Iris pigment epithelial cell (primary cell): ENCODE measurements at places on chromosomes 7 and 10.
A peak's percentile ranks its signal among the peaks of the same experiment; 100 is the strongest.

DNA sequence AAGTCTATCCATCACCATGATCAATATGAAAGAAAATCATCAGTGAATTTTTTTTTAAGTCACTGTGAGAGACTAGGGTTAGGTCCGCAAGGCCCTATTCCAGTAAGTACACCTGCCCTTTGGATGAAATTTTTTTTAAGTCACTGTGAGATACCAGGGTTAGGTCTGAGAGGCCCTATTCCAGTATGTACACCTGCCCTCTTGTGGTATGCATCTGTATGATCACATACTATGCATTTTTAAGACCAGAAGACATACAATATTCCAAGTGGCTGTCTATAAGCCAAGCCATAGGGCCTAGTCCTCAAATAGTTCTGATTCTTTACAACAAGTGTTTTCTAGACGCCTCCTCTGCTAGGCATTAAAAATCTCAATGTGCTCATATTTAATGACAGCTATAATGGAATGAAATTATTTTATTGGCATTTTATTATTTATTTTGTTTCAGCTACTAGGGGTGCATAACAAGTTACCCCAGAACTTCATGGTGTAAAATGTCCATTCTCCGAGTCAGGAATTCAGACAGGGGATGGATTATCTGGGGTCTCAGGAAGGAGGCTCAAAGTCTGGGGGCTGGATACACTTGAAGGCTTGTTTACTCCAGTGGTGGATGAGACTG, 53.1 kb downstream of the TEX36 start:
- peak; percentile 51 for DNase-seq

DNA sequence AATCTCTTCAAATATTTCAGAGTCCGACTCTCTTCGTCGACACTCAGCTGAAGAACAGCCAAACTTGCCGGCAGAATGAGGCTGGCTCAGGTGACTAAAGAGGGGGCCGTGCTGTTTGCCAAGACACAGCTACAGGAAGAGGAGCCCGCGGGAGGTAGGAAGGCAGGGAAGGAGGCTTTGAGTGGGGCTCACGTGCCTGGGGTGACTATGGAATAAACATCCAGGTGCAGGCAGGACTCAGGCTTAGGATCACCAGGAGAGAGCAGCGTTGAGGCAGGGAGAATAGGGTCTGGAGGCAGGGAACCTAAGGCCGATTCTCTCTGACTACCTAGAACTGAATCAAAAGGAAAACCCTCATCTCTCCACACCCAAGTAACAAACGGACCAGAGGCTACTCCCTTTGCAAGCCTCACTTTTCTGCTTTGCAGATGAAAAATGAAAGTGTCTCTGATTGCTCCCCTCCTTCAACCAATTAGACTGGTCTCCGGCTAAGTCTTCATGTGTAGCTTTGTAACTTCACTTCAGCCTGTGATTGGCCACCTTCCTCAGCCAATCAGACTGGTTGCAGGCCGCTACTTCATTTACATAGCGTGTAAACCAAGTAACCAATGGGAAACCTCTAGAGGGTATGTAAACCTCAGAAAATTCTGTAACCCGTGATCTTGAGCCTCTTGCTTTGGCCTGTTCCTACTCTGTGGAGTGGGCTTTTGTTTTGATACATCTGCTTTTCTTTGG, 19.7 kb upstream of the BNIP3 start:
- DNase-seq, result no peak

DNA sequence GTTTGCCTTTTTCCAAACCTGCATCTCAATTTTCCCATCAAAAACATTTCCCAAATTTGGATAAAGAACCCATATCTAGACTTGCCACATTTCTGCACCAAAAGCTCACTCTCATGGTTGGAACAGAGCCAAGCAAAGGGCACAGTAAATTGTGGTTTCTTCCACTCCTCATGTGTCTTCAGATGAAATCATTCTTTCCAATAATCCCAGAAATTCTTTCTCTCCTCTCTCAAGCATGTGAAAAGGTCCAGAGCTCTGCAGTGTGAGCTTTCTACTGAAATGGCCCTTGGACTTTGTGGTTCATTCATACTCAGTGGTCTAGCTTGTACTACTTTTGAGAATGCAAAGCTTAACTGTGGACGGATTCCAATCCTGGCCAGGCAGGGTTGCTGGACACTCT, 19.8 kb downstream of the PRSS2 start:
- DNase-seq, result no peak

- DNase-seq, result no peak
Observed at GRCh38 chr7:70700055-70700940, 431.6 kb upstream of the GALNT17 start.

- DNase-seq, result no peak
Observed at GRCh38 chr10:7529638-7530037, 118.8 kb upstream of the SFMBT2 start.

DNA sequence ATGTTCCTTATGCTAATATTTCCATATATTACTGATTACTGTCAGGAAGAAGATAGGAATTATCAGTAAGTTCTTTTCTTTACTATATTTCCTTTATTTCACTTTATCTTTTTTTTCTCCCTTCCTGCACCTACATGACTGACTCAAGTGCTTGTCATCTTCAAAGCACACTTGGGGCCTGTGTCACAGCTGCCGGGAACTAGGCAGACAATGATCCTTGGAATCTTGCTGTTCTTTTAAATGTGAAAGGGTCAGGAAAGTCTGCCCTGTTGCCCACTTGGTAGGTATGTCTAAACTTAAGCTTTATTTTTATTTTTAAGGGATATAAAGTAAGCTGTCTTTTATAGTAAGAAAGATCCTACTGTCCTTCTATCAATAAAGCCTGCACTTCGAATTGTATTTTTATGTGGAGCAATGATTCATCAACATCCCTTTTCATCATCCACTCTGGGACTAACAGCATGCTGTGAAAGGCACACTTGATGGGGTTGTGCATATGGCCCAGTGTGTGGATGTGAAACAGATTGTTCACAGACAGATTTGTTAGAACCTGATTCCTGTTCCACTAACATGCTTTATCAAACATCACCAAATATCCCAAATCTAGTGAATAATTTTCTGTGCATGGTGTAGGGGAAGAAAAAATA, 556.9 kb downstream of the DNAJB9 start:
- no peak for DNase-seq

- DNase-seq, result no peak
Observed at GRCh38 chr10:44990965-44991364, 9.8 kb upstream of the ZNF22 start.

DNA sequence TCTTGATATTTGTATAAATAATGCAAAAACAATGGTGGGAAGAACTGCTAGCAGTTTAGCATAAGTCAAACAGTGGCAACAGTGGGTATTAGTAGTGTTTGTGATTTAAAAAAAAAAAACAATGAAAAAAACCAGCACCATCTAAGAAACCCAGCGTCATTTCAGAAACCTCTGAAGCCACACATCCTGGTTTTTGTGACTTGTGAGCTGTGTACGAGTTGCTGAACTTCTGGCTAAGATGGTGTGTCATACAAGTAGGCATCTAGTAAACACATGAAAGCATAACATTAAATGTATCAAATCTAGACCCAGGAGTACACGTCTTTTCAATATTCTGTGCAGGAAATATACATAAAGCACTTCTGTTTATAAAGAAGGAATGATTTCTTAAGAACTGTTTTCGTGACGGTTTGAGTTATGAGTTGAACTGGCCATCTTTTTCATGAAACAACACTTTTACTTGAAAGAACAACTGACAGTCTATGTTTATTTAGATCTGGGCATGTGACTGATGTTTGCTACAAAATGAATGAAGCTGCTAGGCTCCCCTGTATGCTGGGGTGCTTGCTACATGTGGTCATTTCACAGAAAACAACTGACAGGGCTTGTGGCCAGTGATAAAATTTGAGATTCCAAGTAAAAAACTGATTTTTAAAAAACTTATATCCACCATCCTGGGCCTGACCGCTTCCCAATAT, 143.5 kb downstream of the PIP4K2A start:
- DNase-seq, result no peak

DNA sequence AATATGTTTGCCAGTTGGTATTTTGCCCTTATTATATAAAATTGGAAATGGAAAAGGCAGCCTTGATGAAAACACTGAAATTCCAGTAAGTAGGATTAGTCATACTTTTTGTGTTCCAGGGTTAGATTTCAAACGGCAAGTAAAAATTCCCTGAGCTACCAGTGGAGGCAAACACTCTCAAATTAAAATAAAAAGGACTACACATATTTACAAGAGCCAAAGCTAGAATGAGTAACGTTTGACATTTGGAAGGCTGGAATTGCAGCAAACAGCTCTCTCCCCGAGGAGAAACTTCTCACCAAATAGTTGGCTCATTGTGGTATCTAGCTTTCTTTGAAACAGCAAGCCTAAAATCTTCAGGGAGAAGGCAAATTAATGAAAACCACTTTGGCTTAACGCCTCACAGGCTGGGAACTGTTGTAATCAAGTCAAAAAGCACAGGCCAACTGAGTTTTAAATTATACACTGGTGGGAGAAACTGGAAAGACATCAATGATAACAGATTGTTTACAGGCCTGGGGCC, 288.4 kb downstream of the SNX13 start:
- peak; percentile 83 for DNase-seq

DNA sequence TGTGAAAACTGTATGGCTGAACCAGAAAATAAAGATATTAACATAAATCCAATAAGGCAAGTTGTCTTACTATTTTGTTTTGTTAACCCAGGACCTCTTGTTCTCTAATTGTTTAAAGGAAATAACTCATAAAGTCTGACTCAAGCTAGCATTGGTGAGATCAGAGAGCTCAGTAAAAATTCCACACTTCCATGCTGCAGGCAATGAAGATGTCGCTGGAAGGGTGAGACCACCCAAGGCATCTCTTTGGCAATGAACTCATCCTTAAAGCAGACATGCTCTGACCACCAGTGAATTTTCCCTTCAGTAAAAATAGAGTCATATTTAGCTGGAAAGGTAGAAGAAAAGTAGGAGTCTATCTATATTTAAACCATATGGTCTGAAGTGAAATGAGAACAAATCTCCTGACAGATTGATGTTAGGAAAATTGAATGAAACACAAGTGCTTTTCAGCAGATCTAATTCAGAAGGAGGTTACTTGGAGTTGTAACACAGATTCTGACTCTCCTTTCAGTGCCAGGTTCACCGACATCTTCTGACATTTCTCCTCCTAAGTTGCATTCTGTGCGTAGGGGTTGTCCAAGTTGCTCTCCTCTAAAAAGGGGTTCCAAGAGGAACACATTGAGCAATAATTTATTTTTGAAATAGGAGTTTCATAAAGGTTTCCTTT, 32.8 kb upstream of the VIPR2 start:
- no peak for DNase-seq

- no peak for DNase-seq
Observed at GRCh38 chr7:101589052-101589451, 40.0 kb downstream of the MYL10 start.

- DNase-seq, result no peak
Observed at GRCh38 chr7:49866076-49866735, 92.8 kb downstream of the VWC2 start.

GRCh38 chr7:36597090-36597773, 127.1 kb downstream of the AOAH start:
- DNase-seq, result peak; percentile 27

GRCh38 chr7:12137283-12137682, 73.8 kb upstream of the TMEM106B start:
- peak; percentile 44 for DNase-seq

DNA sequence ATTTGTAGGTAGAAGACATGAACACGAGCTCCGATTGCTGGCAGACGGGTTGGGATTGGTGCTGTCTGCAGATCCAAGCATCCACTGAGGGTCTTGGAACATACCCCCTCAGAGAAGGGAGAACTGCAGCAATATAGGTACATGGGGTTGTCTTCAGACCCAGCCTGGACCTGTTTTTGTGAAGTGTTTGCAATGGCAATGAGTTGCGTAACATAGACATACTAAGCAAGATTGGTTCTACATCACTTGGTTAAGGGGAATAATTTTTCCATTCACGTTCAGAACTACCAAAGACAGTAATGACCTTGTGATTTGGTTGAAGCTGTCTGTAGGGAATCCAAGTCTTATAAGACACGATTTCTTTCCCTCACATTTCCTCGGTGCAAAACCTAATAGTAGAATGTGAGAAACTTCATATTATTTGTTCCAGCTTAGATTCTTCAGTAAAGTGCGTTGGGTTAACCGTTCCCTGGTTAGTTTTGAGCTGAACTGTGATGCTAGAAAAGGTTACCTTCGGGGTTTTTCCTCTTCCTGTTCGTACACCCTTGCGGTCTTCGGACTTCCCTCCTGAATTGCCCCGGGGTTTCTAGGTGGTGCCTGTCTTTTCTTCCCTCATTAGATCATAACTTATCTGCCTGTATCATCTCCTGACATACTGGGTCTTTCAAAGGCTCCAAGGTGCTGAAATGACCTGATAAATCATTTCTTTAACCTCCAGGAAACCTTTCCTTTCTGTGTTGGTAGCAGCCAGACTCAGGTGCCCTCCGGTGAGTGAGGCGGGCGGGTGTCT, 14.4 kb downstream of the PROSER2 start:
- no peak for DNase-seq

GRCh38 chr10:75191821-75192568, 18.6 kb upstream of the VDAC2 start:
- DNase-seq, result peak; percentile 96

DNA sequence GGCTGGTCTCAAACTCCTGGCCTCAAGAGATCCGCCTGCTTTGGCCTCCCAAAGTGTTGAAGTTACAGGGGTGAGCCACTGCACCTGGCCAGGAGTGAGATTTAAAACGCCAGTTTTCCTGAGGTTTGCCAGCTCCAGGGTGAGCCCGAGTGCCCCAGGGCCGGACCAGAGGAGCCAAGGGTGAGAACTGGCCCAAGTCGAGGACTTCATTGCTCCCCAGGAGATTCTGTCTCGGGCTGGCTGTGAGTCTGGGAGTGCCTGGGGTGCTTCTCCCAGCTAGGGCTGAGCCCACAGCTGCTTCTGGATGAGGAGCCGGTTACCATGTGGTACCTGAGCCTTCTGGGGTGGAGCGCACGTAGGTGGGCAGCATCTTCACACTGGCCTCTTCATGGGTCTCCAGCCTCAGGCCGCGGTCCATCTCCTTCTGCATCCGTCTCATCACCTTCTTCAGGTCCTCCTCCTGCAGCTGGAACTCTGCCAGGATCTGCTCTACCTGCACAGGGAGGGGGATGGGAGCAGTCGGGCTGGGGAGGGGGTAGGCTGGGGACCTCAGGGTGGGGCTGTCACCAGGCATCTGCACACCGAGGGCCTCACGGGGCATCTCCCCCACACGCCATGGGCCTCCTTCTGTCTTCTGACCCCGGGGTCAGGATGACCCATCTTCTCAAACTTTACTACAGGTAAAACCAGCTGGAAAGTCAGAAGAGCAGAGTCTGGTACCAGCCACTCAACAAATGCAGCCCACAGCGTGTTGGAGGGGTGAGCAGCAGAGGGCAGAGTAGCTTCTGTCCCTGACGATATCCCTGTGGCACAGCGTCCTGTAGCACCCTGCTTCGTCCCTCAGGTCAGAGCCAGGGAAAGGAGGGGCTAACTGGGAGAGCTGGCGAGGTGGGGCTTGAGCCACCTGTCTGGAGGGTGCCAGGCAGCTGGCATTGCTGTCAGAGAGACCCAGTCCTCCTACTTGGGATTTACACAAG, 12.1 kb upstream of the MYL7 start:
- DNase-seq, result no peak

DNA sequence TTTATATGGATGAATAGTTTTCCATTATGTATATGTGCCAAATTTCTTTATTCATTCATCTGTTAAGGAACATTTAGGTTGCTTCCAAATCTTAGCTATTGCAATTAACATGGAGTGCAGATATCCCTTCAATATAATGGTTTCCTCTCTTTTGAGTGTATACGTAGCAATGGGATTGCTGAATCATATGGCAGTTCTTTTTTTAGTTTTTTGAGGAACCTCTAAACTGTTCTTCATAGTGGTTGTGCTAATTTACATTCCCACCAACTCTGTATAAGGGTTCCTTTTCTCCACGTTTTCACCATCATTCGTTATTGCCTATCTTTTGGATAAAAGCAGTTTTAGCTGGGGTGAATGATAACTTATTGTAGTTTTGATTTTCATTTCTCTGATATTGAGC, 46.5 kb downstream of the FAS start:
- DNase-seq, result no peak

GRCh38 chr7:3404501-3404900, 103.4 kb downstream of the SDK1 start:
- peak; percentile 88 for DNase-seq
